ENCODE measurements at places on chromosomes 2 and 18. TPM values are rescaled to one million over a fixed set of nuclear protein-coding genes. Genes with fewer than 3 reads are reported as not detected.
A peak's percentile ranks its signal among the peaks of the same experiment; 100 is the strongest.

The LIMS2 gene
- 28.9 TPM for total RNA-seq

The KATNAL2 gene
- 2.9 TPM for total RNA-seq

The MAL gene
- not detected for total RNA-seq

The LYPD6 gene
- total RNA-seq = 5.2 TPM

The GPR35 gene
- 0.32 TPM for total RNA-seq

The SLC4A1AP gene
- 31.1 TPM for total RNA-seq

The MRPS9 gene
- total RNA-seq = 22.9 TPM

GRCh38 chr2:214050731-214051130 is 360.1 kb upstream of the VWC2L start:
- DNase-seq = no peak

GRCh38 chr2:3208591-3208990 is 169.0 kb downstream of the EIPR1 start:
- no peak for DNase-seq

DNA sequence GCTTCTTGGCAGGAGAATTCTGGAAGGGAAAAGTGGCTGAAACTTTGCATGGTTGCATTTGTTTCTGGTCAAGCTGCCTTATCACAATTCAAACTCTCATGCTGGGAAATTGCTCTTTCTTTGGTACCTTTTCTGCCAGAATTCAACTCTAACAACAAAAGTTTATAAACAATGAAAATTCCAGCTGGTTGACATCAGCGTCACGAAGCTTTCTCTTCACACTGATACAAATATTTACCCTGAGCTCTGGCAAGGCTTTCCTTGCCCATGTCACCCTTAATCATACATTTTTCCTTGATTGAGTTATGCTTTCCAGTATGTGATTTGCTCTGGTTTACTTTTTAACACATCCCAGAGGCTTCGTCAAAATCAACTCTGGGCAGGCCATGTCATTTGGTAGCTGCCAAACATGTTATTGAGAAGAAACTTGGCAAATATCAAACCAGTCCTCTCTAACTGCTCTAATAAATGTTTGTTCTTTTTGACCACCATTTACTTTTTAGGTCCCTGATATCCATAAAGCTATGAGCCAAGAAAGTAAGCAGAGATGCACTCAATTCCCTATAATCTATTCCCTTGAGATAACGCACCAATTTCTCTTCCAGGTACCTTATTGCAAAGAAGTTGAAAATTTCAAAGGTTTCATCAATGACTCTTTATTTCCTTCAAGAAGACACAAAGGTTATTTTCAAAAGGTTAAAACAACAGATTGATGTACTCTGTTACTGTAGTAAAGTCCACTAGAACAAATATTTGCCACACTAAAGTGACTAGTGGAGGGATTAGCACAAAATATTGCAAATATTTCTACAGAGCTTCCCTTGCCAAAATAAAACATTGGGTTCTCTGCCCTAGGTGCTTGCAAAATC is 1241.1 kb upstream of the ZEB2 start:
- DNase-seq = peak; percentile 46

- peak; percentile 33 for DNase-seq
Measured at GRCh38 chr2:99420751-99421299, 69.0 kb downstream of the REV1 start.

- DNase-seq = no peak
Measured at GRCh38 chr18:40407909-40408308, 1547.1 kb upstream of the PIK3C3 start.

DNA sequence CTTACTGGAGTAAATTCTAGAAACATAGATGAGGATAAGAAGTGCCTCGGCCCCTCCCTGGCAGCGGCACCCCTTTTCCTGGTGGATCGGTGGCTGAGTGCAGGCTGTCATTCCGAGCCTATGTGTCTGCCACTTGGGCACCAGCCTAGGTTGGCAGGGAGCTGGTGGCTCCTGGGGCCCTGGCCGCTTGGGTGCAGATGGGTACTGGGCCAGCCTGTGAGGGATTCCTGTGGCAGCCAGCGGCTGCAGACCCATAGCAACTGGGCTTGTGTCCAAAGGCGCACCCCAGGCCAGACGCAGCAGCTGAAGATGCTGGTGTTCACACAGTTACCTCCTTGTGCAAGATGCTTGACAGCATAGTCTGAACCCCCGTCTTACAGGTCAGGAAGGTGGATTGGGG is 2.8 kb downstream of the SNORC start:
- DNase-seq = no peak

- DNase-seq = no peak
Measured at GRCh38 chr2:201072201-201072530, 365 bp downstream of the NDUFB3 start.

DNA sequence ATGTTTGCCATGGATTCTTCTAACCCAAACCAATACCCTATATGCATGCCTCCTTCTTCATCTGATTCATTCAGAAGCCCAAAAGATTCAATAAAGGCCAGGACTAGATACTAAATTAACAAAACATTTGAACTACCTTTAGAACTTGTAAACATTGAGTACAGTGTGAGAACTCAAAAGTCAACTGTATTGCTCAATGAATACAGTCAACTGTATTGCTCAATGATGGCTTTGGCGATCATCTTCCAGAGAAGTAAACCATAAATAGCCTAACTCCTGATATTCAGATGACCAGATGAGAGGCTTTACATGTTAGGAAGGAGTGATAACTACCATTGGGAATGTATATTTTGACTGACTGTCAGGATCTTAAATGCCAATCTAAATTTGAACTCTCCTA is 206.5 kb upstream of the ITGA4 start:
- DNase-seq = peak; percentile 82

DNA sequence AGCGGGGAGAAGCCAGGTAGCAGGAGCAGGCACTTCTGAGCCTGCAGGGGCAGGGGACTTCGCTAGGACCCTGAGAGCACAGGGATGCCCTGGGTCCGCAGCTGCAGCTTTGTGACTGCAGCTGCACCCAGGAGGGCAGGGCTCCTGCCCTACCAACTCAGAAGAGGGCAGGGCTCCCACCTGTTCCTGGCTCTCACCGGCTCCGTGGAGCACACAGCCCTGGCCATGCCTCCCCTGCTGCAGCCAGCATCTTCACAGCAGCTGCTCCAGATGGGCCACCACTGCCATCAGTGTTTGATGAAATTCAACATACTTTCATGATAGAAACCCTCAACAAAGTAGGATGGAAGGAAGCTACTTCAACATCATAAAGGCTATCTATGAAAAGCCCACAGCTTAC is 92.7 kb downstream of the FAM210A start:
- no peak for DNase-seq

DNA sequence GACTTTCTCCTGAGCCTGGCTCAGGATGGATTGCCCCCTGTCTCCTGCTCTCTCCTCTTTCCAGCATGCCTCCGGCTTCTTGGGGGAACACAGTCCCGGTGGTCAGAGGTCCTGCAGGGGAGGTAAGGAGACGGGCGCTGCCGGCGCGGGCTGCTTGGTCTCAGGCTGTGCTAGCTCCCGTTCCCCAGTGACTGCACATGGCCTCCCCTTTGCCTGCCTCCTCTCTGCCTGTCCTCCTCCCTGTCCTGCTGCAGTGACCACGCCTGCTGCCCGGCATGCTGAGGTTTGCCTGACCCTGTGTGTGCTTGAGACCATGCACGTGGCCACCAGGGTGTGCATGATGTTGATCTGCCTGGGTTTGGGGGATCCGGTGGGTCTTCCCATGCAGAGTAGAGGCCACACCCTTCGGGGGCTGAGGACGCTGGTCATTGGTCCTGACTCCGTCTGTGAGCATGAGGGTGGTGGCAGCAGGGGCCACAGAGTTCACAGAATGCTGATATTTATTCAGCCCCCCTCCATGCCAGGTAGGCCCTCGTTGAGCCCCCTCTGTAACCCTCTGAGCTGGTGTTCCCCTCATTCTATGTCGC is 42.9 kb upstream of the MCFD2 start:
- no peak for DNase-seq

DNA sequence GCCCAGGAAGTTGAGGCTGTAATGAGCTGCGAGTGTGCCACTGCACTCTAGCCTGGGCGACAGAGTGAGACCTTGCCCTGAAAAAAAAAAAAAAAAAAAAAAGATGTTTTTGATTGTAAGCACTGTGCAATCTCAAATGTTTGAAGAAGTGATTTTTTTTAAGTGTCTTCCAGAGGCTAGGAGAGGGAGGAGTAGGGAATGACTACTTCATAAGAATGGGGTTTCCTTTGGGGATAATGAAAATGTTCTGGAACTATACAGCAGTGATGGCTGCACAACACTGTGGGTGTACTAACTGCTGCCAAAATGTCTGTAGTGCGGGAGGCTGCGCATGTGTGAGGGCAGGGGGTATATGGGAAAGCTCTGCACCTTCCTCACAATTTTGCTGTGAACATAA is 83.7 kb downstream of the MCFD2 start:
- DNase-seq = no peak

- no peak for DNase-seq
Measured at GRCh38 chr2:125581557-125581956, 1074.4 kb upstream of the GYPC start.

GRCh38 chr2:22035361-22035830 is 911.6 kb downstream of the TDRD15 start:
- no peak for DNase-seq
